IMR-90 (cell line): ENCODE measurements at places on chromosomes 5 and 9. TPM values are rescaled to one million over a fixed set of nuclear protein-coding genes. Genes with fewer than 3 reads are reported as not detected.

Gene STKLD1
- 0.28 and 0.54 TPM in 2 replicates for total RNA-seq

Gene SLC45A2
- not detected in 2 replicates for total RNA-seq

Gene HTR1A
- total RNA-seq: not detected in 2 replicates

Gene TIMD4
- total RNA-seq: not detected in 2 replicates

Gene COX7C
- total RNA-seq: 91.4 and 210 TPM in 2 replicates

Gene TNC
- total RNA-seq: 170 and 192 TPM in 2 replicates

Gene BAAT
- total RNA-seq: under 0.01 TPM in 1 of 2 replicates, not detected in the other

Gene ST8SIA4
- total RNA-seq: under 0.01 and 0.18 TPM in 2 replicates

Gene CYLC2
- total RNA-seq: not detected in 2 replicates

Gene ANKRD18A
- total RNA-seq: not detected in 2 replicates

Gene WNK2
- not detected in 2 replicates for total RNA-seq

Gene F2RL2
- 18.1 and 21.7 TPM in 2 replicates for total RNA-seq

Gene TSLP
- total RNA-seq: 0.28 and 0.54 TPM in 2 replicates

Gene FOXD4L3
- total RNA-seq: under 0.01 TPM in 1 of 2 replicates, not detected in the other

Gene EFNA5
- 1.6 and 2.2 TPM in 2 replicates for total RNA-seq

Gene DOK3
- 0.54 and 0.56 TPM in 2 replicates for total RNA-seq

Gene ARSI
- total RNA-seq: 15.0 and 15.2 TPM in 2 replicates

Gene ITK
- total RNA-seq: not detected in 2 replicates

Gene MUSK
- under 0.01 and 0.18 TPM in 2 replicates for total RNA-seq

Gene MAP3K1
- total RNA-seq: 18.8 and 21.9 TPM in 2 replicates

Gene OMD
- total RNA-seq: not detected in 2 replicates

Gene PPP1R26
- total RNA-seq: 3.8 and 4.4 TPM in 2 replicates

Gene SLIT3
- total RNA-seq: 0.18 and 0.28 TPM in 2 replicates

Gene AFAP1L1
- 5.3 and 5.7 TPM in 2 replicates for total RNA-seq

Gene AQP3
- 3.3 and 3.8 TPM in 2 replicates for total RNA-seq

Gene BTNL8
- total RNA-seq: not detected in 2 replicates

Gene ROPN1L
- 0.28 and 0.36 TPM in 2 replicates for total RNA-seq

Gene PCA3
- not detected in 2 replicates for total RNA-seq

Gene FAM81B
- not detected in 2 replicates for total RNA-seq

Gene LHX3
- not detected in 2 replicates for total RNA-seq

Gene AHRR
- 15.6 and 16.7 TPM in 2 replicates for total RNA-seq

Gene SPATA31E1
- not detected in 2 replicates for total RNA-seq

Gene FBP1
- not detected in 2 replicates for total RNA-seq

Gene FRMD3
- under 0.01 and 0.18 TPM in 2 replicates for total RNA-seq

Gene SLC46A2
- total RNA-seq: not detected in 2 replicates

Gene SLC34A1
- not detected in 2 replicates for total RNA-seq
